ENCODE measurements at places on chromosomes 3 and 15.

DNA sequence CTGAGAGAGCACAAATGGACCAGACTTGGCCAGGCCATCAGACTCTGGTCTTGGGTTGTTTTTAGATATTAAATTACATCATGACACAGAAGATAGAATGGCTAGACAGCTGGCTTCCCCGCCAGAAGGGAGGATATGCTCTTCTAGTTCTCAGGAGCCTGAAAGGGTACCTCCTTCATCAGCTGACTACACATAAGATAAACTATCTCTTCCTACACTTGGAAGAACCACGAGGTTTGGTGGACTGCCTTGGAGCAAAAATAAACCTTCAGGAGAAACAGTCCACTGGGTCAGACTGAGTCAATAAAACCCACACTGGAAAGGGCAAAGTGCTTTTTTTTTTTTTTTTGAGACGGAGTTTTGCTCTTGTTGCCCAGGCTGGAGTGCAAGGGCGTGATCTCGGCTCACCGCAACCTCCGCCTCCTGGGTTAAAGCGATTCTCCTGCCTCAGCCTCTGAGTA lies 26.3 kb upstream of the DYNC1LI1 start:
- no peak for DNase-seq

DNA sequence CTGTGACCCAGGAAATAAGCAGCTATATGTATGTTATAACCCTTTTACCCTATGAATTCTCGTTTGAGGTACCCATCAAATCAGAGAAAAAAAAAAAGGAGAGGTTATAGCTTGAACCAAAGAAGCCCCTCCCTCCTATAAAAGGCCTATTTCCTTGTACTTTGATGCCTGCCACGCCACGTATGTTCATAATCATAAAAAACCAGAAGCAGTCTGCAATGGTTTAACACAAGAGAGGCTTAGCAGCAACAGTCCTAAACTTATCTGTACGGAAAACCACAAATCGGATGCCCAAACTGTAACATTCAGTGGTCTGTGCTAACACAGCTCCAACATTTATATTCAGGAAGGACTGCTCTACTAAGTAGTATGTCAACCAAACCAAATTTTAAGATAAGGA lies 21.2 kb downstream of the CCR8 start:
- no peak for DNase-seq

- no peak for DNase-seq
Measured at GRCh38 chr15:65695081-65695480, 73.3 kb downstream of the SLC24A1 start.

DNA sequence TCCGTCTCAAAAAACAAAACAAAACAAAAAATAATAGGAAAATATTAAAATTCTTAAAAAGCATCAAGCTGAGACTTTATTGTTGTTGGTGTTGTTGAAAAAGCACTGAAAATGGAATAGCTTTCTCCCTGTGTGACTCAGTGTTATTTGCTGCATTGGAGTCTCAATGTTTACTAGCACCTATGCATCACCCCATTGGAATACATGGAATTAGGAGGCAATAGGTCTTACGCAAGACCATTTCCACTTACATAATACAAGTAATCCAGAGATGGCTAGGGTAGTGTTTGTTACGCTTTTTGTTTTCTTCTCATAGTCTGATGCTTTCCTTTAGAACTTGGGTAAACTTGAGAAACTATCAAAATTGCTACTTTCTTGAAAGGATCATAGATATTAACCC lies 15.2 kb downstream of the GXYLT2 start:
- no peak for DNase-seq

DNA sequence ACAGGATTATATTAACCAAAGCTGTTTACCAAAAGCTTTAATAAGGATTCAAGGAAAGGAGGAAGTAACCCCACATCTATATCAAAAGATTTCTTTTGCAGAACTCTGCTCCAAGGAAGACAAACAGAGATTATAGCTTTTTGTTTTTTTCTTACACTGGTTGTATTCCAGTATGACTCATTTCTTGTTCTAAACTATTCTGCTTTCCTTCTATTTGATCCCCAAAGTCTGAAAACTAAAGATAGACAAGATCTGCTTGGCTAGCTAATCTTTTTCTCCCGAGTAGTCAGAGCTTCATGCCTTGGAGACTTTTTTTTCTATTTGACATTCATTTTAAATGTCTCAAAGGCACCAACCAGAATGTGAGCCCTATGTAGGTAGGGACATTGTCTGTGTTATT lies 36.8 kb upstream of the FRMD5 start:
- DNase-seq = no peak
